ENCODE measurements at places on chromosomes 2 and 18.

DNA sequence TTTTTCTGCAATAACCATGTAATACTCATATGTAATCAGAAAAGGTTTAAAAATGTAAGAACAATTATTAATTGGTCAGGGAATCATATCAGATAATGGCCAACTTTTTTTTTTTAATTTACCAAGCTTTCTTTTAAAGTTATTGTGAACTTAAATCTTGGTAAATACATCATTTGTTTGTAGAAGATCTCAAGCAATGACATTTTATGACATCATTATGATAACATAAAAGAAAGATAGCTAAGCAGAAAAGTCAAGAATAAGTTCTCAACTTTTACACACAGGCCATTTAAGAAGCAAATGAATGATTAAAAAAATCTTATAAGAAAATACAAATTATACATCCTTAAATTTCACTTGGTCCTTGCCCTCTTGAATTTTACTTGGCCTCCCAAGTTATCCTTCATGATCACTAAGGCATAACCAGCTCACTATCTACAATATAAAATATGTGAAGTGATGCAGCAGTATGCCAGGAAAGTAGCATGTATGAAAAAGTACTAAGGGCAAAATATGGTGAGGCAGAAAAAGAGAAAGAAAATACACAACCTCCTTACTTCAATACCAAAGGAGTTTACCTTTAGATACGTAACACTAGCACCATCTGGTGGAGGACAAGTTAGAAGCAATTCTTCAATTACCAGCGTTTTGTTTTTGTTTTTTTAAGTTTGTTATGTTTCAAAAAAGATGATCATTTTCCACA, 116.6 kb downstream of the SRBD1 start:
- DNase-seq, result no peak

DNA sequence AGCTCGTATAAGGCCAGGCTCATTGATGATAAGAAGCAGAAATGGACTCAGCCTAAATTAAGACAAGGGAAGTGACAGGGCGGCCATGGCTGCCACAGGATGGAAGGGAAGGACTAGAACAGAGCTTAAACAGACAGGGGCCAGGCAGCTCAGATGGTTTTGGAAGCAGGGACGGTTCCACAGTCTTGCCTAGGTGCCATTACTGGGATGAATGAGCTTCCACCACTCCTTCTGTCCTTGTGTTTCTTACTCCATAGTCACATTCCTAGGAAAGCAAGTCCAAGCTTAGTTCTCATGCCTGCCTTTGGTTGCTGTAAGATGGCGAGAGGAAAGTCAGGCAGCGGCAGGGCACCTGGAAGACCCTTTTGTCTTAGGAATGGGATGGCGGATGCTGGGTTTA, 11.9 kb downstream of the GNLY start:
- no peak for DNase-seq

GRCh38 chr2:128292599-128293425, 25.9 kb downstream of the HS6ST1 start:
- DNase-seq, result no peak

- DNase-seq, result no peak
Measured at GRCh38 chr2:227402321-227402720, 14.6 kb upstream of the SCYGR1 start.

DNA sequence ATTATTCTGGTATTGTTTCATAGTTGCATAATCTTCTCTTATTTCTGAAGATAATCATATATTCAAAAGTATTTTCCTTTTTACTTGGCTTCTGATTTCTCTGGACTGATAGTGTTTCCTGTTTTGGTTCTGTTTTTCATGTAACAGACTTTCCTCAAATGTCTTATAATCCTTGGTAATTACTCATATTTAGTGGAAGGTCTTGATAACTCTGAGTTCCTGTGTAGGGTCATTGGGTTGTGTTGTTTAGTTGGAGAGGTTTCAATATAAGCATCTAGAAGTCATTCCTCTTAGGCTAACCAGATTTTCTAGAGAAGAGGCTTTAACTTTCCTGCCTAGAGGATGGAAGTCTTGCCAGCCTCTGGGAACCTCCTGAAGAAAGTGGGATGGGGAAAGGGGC, 23.8 kb downstream of the MFSD6 start:
- no peak for DNase-seq

DNA sequence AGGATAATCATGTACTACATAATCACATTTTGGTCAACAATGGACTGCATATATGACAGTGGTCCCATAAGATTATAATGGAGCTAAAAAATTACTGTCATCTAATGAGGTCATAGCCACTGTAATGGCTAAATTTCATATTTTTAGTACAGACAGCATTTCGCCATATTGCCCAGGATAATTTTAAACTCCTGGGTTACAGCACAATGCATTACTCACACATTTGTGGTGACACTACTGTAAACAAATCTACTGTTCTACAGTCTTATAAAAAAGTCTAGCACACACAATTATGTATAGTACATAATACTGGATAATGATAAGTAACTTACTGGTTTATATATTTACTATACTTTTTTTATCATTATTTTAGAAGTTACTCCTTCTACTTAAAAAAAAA, 12.8 kb downstream of the EIF2AK2 start:
- no peak for DNase-seq

All from stimulated activated CD8-positive, alpha-beta memory T cell treated with anti-CD3 and anti-CD28 coated beads, Interleukin-15, amount 100 ng/mL, for 48 hours (primary cell).